ENCODE measurements at places on chromosomes 6 and 20. TPM values are rescaled to one million over a fixed set of nuclear protein-coding genes. Genes with fewer than 3 reads are reported as not detected.
A peak's percentile ranks its signal among the peaks of the same experiment; 100 is the strongest.

GRCh38 chr20:13349235-13349604, 128.1 kb downstream of the ISM1 start:
- no peak overlapping the region for H3K4me3 ChIP-seq
- DNase-seq, result no peak
- no peaks in the 10 kb centered on the region for H3K36me3 ChIP-seq
- no peak overlapping the region for H3K27ac ChIP-seq

GRCh38 chr6:116463301-116463700, 2.1 kb downstream of the CALHM6 start:
- H3K36me3 ChIP-seq, result peaks cover 15% of the 10 kb centered on the region
- no peak for DNase-seq
- H3K4me1 ChIP-seq, result peaks cover 52% of the 10 kb centered on the region
- peak overlapping the region; percentile 73 for H3K4me3 ChIP-seq

- peak; percentile 63 for DNase-seq
- H3K27ac ChIP-seq, result peak overlapping the region; percentile 88
- no peaks in the 10 kb centered on the region for H3K27me3 ChIP-seq
- peak overlapping the region; percentile 69 for H3K4me3 ChIP-seq
These were observed 257.1 kb upstream of the TAB2 start for GRCh38 chr6:149060300-149060984.

GRCh38 chr6:138973466-138974153, 14.4 kb downstream of the REPS1 start:
- H3K27me3 ChIP-seq, result no peaks in the 10 kb centered on the region
- no peak for DNase-seq
- H3K27ac ChIP-seq, result no peak overlapping the region
- peaks cover 38% of the 10 kb centered on the region for H3K4me1 ChIP-seq

DNA sequence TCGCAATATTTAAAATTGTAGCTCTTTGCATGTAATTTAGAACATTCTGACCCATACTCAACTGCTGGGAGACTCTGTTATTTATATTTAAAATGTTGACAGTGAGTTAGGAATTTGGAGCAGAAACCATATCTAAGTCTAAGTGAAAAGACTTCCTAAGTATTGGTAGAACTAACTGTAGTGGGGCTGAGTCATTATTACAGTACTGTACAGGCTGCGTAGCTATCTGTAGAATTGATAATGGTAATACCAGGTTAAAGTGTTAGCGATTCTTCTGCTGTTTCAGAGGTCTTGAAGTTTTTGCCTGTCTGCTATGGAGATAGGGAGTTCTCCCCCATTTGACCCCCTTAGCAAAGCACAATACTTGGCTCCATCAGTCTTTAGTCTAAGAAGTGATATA, 3.6 kb downstream of the TOP1 start:
- peak overlapping the region; percentile 33 for H3K27ac ChIP-seq
- H3K27me3 ChIP-seq, result no peaks in the 10 kb centered on the region
- peak overlapping the region; percentile 82 for H3K4me3 ChIP-seq
- peaks cover 67% of the 10 kb centered on the region for H3K4me1 ChIP-seq

DNA sequence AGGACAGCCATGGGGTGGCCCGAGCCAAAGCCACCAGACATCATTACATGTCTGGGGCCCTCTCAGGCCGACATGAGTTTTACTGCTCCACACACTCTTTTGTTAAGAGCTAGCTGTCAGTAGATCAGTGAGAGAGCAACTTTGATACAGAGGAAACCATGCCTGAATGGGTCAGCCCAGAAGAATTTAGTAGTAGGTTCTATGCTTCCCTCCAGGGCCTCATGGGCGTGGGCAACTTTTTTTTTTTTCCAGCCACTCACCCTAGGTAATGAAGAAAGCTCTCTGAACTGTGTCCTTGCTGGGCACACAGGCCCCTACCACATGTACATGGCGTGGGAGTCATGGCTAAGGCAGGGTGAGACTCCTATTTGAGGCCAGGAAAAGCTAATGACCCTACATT, 38.8 kb downstream of the HLA-F start:
- peaks cover 11% of the 10 kb centered on the region for H3K4me1 ChIP-seq
- H3K27ac ChIP-seq, result no peak overlapping the region
- no peaks in the 10 kb centered on the region for H3K36me3 ChIP-seq
- no peak for DNase-seq
- H3K4me3 ChIP-seq, result no peak overlapping the region

DNA sequence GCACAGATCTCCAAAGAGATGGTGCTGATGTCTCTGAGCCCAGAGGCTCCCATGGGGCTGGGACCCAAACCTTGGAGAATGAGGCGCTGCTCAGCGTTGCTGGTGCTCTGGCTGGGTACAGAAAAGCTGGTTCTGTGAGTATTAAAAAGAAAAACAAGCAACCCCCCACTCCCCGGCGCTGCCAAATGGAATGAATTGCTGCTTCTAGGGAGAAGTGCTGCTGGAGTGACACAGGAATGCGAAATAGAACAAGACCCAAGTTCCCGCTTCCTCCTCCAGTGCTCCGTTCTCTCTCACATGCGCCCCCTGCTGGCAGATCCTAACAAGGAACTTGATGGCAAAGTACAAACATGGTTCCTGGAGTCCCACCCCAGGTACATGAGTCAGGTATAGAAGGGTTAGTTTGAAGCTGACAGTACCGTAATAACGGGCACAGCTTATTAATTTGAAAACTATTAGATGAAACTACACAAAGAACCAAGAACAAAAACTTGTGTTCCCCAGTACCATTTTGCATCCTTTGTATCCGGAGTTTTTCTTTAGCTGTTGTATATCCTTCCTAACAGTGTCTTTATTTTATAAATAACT, 2.1 kb upstream of the DDX27 start:
- peaks cover 14% of the 10 kb centered on the region for H3K36me3 ChIP-seq
- peak; percentile 82 for DNase-seq
- H3K27me3 ChIP-seq, result no peaks in the 10 kb centered on the region
- peaks cover 17% of the 10 kb centered on the region for H3K4me1 ChIP-seq
- peak overlapping the region; percentile 42 for H3K27ac ChIP-seq

DNA sequence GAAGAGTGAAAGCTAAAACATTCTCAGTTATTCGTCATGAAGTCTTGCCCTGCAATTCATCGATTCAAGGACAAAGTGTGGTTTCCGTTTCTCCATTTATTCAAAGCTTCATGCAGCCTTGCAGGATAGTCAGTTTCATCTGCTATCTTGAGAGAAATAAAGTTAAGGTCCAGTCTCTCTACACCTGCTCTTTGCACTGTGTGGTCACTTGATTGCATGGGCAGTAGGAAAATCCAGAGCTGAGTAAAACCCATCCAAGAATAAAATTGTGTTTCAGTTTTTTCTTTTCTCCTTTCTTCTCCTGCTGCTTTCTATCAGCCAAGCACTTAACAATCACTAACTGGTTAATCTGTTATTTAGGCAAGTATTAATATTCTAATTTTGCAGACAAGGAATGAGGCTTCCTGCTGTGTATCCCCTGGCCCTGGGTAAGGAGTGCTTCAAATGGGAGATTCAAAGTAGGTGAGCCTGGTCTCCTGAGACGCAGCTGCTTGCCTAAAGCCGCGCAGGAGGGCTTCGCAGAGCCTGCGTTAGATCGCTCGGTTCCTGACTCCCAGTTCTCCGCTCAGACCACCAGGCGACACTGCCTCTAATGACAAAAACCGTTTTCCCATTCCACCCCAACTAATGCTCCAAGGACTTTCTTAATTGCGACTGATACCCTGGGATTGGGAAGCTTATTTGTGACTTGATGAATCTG, 808.3 kb downstream of the TFAP2A start:
- H3K27ac ChIP-seq, result no peak overlapping the region
- no peaks in the 10 kb centered on the region for H3K36me3 ChIP-seq
- H3K4me1 ChIP-seq, result no peaks in the 10 kb centered on the region
- DNase-seq, result no peak

GRCh38 chr6:78953798-78954197, 86.4 kb downstream of the IRAK1BP1 start:
- H3K4me1 ChIP-seq, result peaks cover 2% of the 10 kb centered on the region
- DNase-seq, result no peak
- H3K27me3 ChIP-seq, result no peaks in the 10 kb centered on the region

GRCh38 chr20:16661756-16662155, 68.1 kb upstream of the SNRPB2 start:
- DNase-seq, result no peak
- H3K27ac ChIP-seq, result no peak overlapping the region
- peaks cover 7% of the 10 kb centered on the region for H3K27me3 ChIP-seq

GRCh38 chr6:169536446-169537170, 165.2 kb downstream of the WDR27 start:
- peaks cover 4% of the 10 kb centered on the region for H3K27me3 ChIP-seq
- no peak overlapping the region for H3K27ac ChIP-seq
- DNase-seq, result no peak
- H3K36me3 ChIP-seq, result peaks cover 6% of the 10 kb centered on the region
- H3K4me3 ChIP-seq, result no peak overlapping the region

- H3K27me3 ChIP-seq, result no peaks in the 10 kb centered on the region
- no peak for DNase-seq
- no peaks in the 10 kb centered on the region for H3K4me1 ChIP-seq
- no peak overlapping the region for H3K4me3 ChIP-seq
- H3K27ac ChIP-seq, result no peak overlapping the region
These were observed 163.8 kb downstream of the MMUT start for GRCh38 chr6:49299279-49299678.

DNA sequence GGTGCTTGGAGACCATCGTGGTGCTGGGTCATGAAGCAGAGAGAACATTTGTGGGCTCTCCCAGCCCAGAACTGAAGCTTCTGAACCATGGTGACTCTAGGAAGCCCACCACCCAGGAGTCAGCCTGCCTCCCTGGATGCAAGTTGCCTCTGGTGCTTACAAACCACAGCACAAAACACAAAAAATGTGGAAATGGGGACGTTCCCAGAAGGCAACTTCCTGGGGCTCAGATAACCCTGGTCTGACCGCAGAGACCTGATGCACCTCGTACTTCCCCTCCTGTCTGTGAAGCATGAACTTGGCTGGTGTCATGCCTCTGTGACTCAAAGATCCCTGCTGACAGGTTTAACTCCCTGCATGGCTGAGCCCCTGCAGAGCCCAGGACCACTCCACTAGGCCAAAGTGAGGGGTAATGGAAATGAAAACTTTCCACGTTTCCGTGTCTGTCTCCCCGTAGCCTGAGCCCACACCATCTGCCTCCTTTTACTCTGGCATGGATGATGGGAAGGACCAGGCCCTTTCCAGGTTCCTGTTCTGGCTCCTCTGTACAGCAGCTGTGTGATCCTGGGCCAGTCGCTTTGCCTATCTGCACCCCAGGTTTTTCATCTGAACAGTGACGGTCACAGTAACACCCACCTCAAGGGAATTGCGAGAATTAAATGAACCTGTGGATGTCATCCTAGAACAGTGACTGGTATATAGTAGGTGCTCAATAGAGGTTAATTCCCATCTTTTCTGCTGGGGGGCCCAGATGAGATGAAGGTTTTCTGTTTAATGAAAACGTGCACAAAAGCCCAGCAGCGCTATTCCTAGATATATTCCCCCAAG, 57.7 kb downstream of the PPP1R16B start:
- H3K4me1 ChIP-seq, result peaks cover 52% of the 10 kb centered on the region
- H3K4me3 ChIP-seq, result no peak overlapping the region
- no peak for DNase-seq
- no peaks in the 10 kb centered on the region for H3K27me3 ChIP-seq

GRCh38 chr6:455006-455585, 63.5 kb downstream of the IRF4 start:
- H3K36me3 ChIP-seq, result peaks cover 23% of the 10 kb centered on the region
- H3K27me3 ChIP-seq, result no peaks in the 10 kb centered on the region
- no peak overlapping the region for H3K4me3 ChIP-seq
- peaks cover 25% of the 10 kb centered on the region for H3K4me1 ChIP-seq
- H3K27ac ChIP-seq, result peak overlapping the region; percentile 71

- H3K27ac ChIP-seq, result no peak overlapping the region
- no peak overlapping the region for H3K4me3 ChIP-seq
- peaks cover 2% of the 10 kb centered on the region for H3K4me1 ChIP-seq
These were observed 162.7 kb downstream of the TBC1D7 start for GRCh38 chr6:13165502-13166172.

- no peak overlapping the region for H3K27ac ChIP-seq
- H3K4me3 ChIP-seq, result no peak overlapping the region
- DNase-seq, result no peak
- H3K27me3 ChIP-seq, result no peaks in the 10 kb centered on the region
These were observed 161.1 kb downstream of the DLL1 start for GRCh38 chr6:170129691-170130171.

The NRN1 gene
- 0.75 TPM for total RNA-seq

The VPS52 gene
- total RNA-seq, result 53.4 TPM

The FHL5 gene
- total RNA-seq, result not detected

The ANKEF1 gene
- total RNA-seq, result 0.25 TPM

The VWA7 gene
- total RNA-seq, result 5.9 TPM

The KIZ gene
- total RNA-seq, result 10.5 TPM

The HTR1B gene
- not detected for total RNA-seq

The RAET1L gene
- not detected for total RNA-seq

The BPIFB4 gene
- not detected for total RNA-seq

Measured in activated T-helper 2 cell treated with anti-CD3 and anti-CD28 coated beads, Interferon-gamma antibody, Interleukin-2, Interleukin-4, amounts not matched to agents 10 μg/mL and 5 μg/mL and 100 μg/mL, durations not matched to agents 14 hours and 24 hours and 36 hours (primary cell).